ENCODE measurements at places on chromosomes 4 and X.
A peak's percentile ranks its signal among the peaks of the same experiment; 100 is the strongest.

GRCh38 chr4:2642968-2643367 is 106.5 kb downstream of the FAM193A start:
- DNase-seq = no peak

- peak; percentile 13 for DNase-seq
Observed at GRCh38 chr4:82508806-82509428, 52.9 kb downstream of the TMEM150C start.

DNA sequence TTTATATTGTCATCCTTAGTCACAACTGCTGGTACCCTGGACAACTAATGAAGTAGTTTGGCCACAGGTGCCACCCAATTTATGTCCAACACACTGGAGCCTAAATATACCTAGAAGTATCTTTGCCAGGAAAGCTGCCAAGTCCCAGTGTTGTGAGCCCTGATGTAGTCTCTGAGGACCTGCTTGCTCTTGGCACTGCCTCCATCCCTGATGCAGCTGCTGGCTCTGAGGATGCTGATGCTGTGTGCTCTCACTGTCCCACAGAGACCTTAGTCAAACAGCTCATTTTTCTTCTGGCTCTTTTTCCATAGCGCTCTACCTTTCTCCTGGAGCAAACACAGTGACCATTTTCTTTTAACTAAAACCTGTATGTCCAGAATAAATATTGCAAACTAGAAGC is 1535.4 kb upstream of the ADGRL3 start:
- no peak for DNase-seq

DNA sequence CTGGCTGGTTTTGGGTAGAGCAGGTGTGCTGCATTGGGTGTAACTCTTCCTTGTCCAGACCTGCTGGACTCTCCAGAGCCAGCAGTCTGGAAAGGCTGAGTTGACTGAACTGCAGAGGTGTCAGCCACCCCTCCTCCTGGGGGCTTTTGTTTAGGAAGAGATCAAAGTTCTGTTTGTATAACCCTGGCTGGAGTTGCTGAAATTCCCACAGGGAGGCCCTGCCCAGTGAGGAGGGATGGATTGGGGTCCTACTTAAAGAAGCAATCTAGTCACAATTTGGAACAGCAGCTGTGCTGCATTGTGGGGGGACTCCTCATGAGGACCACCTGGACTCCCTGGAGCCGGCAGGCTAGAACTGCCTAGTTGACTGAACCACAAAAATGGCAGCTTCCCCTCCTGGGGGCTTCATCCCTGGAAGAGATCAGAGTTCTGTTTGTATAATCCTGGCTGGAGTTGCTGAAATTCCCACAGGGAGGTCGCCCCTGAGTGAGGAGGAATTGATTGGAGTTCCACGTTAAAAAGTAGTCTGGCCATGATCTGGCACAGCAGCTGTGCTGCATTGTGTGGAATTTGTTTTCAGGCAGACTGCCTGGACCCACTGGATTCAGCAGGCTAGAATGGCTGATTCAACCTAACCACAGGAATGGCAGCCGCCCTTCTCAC is 264.9 kb upstream of the ZC4H2 start:
- no peak for DNase-seq

DNA sequence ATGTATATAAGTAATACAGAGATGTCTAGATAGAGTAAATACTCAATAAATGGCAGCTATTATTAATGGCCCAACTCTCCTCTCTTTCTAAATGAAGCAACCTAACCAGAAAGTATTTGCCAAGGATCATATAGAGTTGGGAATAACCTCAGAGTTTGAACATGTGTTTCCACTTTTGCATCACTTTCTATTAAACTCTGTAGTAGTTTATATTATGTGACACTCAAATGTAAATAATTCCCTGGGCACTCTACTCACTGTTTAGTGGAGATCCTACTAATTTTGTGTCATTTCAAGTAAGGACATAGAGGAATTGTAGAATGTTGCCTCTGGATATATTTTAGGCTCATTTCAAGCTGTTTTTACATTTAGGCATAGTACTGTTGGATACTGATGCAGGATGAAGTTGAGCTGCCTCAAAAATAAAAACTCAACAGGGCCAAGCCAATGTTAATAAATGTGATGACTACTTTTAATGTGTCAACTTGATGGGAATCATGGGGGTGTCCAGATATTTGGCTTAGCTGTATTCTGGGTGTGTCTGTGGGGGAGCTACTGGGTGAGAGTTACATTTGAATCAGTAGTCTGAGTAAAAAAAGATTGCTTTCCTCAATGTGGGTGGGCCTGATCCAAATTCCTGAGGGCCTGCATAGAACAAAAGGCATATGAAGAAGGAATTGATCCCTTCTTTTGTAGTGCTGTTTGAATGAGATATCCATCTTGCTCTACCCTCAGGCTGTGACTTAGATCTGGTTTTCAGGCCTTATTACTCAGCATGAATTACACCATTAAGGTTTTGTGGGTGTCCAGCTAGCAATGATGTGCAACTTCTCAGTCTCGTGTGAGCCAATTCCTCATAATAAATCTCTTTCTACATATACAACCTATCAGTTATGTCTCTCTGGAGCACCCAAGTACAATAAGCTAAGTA is 1368.2 kb downstream of the STIM2 start:
- DNase-seq = peak; percentile 50

DNA sequence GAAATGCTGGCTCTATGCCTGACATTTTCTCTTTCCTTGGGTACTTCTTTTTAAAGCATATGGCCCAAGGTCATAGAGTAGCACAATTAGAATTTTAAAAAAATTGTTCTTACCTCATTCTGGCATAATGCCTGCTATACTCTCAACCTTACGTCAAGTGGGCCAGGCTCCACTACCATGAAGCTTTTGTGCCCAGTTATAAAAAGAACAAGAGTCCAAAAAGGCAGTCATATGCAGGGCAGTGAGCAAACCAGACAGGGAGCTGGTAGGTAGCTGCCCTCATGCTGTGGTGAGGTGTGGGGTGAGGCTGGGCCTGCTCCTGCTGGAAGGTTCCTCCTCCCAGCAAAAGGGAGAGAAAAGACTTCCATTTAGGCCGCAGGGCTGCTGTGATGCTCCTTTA is 64.4 kb upstream of the UCP1 start:
- no peak for DNase-seq

- no peak for DNase-seq
Observed at GRCh38 chr4:903066-904046, 28.8 kb downstream of the GAK start.

DNA sequence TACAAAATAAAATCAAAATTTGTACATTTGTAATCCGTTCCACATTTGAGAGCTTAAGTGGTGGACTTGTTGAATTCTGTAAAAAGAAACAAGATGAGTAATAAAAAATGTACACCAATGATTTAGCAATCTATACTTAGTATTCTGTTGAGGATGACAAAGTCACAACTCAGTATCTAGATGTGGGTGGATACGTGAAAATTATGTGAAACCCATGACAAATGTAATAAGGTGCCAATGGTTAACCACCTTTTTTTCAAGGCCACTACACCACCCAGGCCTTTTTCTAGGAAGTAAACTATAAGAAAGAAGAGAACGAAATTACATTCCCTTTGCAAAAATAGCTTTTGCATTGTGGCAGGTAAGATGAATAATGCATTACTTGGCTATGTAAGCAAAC is 77.0 kb downstream of the ATP8A1 start:
- no peak for DNase-seq

DNA sequence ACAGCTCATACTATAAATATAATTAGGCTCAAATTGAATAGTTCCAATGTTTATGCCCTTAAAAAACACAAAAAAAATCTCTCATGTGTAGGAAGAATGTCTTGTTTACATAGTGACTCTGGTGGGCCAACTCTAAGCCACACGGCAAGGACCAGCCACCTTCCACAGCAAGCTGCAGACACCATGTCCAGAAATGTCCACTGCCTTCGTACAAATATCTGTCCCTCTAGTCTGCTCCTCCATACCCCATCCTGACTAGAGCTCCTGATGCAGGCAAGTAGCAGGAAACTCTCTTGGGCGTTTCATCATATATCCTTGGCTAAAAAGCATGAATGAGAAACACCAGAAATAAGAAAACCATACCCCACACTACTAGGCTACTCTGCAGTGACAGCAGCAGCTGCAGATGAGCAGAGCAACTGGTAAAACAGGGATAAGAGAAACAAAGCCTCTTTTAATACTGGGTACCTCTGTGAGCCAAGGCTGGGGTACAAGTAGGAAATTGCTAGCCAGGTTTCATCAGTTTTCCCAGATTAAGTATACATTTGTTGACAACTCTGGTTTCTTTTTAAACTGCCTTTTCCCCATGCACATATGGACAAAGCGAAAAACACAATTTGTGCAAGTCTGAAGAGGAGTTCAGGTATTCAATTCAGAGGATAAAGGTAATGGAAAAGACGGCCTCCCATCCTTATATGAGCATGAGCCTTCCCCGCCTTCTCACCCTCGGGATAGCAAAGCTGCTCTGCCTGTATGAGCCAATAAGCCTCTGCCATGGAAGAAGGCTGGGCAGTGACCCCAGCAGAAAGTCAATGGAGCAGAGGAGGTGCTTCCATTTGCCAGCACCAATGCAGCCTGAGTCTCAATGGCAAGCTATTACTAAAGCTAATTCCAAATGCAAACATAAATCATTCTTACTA is 245.4 kb downstream of the DCLK2 start:
- DNase-seq = no peak

GRCh38 chr4:61201961-61202637 is 2.0 kb downstream of the ADGRL3 start:
- peak; percentile 37 for DNase-seq

DNA sequence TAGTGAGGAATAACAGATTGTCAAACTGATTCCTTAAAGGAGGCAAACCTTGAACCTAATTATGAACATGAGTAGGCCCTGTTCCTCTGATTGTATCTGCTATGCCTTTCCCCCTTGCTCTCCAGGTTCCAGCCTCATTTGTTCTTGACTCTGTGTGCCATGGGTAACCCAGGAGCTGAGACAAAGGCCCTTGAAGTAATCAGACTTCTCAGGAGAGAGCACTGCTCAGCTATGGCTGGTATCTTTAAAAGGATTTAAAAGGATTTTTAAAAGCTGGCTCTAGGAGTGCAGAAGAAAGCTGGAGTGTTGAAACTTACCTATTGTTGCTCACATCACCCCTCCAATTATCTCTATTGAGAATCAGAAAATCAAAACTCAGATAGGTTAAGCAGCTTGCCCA is 1565.5 kb upstream of the AGA start:
- DNase-seq = no peak

GRCh38 chr4:173119818-173120217 is 48.8 kb upstream of the GALNT7 start:
- peak; percentile 5 for DNase-seq

GRCh38 chr4:169119536-169119935 is 109.5 kb upstream of the CBR4 start:
- DNase-seq = no peak

DNA sequence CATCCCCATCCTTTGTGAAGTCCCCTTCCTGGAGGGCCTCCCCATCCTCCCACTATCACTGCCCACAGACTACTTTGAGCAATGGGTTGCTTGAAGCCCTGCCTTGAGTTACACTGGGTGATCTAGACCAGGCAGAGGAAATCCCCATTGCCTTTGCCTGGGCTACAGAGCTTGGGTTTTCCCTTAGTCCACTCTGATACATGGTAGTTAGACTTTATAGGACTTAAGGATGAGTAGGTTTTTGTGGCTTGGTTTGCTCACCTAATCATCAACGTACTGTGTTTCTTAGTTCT is 56.6 kb downstream of the TMEM131L start:
- DNase-seq = no peak

DNA sequence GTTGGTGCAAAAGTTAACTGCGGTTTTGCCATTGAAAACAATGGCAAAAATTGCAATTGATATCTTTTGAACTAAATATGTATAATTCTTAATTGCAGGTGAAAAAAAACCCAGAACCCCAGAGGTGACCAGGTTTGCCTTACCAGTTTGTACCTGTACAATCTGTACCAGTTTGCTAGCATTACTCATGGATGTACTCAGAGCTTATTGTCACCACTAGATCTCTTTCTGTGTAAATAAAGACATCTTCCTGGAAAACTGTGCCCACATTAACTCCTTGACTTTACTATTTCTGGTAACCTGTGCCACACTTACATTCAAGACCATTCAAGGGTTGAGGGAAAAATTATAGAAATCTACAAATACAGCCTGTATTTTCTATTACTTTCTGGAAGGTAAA is 139.7 kb downstream of the ELOVL6 start:
- no peak for DNase-seq

GRCh38 chr4:70885174-70885573 is 17.0 kb upstream of the MOB1B start:
- DNase-seq = no peak

DNA sequence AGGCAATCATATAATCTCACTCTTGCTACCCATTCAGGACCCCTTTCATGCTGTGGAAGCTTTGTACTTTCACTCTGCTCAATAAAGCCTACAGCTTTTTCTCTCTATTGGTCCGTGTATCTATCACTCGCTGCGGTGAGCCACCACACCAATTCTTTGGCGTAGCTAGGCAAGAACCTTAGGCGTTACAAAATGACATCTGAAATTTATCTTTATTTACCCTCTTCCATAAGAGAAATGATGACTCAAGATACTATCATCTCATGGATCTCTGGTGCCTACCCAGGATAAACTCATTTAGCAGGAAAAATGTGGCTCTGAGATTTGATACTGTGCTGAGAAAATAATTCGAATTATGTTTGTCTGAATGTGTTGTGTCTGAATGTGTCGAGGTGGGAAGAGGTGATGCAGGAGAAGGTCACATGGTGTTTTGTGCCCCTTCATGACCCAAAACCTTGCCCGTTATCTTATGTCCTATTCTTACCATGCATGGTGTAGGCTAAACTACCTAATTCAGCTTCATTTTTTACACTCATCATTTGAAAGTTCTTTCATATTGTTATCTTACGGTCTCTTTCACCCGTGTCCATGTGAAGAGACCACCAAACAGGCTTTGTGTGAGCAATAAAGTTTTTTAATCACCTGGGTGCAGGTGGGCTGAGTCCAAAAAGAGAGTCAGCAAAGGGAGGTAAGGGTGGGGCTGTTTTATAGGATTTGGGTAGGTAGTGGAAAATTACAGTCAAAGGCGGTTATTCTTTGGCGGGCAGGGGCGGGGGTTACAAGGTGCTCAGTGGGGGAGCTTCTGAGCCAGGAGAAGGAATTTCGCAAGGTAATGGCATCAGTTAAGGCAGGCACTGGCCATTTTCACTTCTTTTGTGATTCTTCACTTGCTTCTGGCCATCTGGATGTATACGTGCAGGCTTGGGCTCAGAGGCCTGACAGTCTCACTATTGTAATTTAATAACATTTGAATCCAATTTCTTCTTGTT is 41.6 kb upstream of the GIMD1 start:
- DNase-seq = peak; percentile 66

DNA sequence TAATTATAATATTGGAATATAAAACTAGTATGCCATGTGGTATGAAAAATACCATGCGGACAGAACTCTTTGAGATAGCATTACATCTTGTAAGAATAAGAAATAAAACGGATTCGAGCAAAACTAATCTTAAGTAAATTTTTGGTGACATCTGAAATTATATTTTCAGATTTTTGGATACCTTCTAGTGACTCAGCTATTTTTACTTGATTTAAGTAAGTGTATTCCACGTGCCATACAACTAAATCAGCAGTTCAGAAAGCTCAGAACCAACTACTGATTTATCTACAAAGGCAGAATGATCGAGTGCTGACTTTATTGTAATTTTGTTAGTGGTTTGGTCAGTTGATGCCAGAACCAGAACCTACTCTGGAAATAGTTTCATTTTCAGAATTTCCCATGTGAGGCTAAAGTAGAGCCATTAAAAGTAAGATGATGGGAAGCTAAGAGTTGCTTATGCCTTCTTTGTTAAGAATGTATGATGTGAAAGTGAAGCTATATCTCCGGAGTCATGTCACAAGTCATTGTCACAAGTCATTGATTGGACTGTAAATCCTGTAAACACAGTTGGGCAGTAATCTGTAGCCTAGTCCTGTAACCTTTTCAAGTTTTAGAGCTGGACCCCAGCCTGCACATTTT is 4.0 kb downstream of the ING2 start:
- DNase-seq = no peak

GRCh38 chrX:67288156-67288555 is 255.7 kb upstream of the AR start:
- DNase-seq = no peak
